ENCODE measurements at places on chromosomes 13 and 19. TPM values are rescaled to one million over a fixed set of nuclear protein-coding genes. Genes with fewer than 3 reads are reported as not detected.

Gene FLT3
- not detected for polyA plus RNA-seq

Gene ZNF723
- not detected for polyA plus RNA-seq

DNA sequence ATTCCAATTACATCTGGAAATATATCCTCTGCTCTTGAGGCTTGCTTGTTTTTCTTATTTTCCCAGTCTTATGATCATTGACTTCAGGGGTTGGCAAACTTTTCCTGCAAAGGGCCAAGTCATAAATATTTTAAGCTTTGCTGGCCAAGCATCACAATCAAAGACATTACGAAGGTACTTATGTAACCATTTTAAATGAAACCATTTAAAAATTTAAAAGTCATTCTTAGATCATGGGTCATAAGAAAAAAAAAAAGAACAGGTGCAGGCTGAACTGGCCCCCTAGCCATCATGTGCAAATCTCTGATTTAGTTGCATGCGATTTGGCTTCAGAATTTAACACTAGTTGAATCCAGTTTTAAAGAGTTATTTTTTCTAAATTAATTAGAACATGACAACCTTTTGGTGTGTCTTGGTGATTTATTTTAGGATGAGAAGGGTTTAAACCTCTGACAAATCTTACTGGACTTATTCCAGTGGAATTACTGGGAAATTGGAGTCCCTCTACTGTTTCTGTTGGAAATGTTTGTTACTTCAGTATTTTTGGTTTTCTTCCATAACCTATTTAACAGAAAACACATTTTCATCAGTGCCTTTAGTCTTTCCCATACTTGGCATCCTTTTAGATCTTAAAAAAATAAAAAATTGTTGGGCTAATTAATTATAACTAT is 148.1 kb downstream of the NHLRC3 start:
- no peak overlapping the region for H3K27ac ChIP-seq
- H3K27me3 ChIP-seq = no peaks in the 10 kb centered on the region
- H3K4me1 ChIP-seq = no peaks in the 10 kb centered on the region
- H3K4me3 ChIP-seq = no peak overlapping the region
- no peak for DNase-seq

Gene RNF17
- not detected for polyA plus RNA-seq

- H3K27ac ChIP-seq = no peak overlapping the region
- H3K27me3 ChIP-seq = no peaks in the 10 kb centered on the region
- H3K4me3 ChIP-seq = no peak overlapping the region
- H3K4me1 ChIP-seq = no peaks in the 10 kb centered on the region
- DNase-seq = peak; percentile 16
These were observed 34.4 kb downstream of the PEPD start for GRCh38 chr19:33486936-33487811.

GRCh38 chr13:29933401-29933800 is 83.0 kb upstream of the UBL3 start:
- DNase-seq = no peak
- no peak overlapping the region for H3K4me3 ChIP-seq
- no peaks in the 10 kb centered on the region for H3K4me1 ChIP-seq
- no peaks in the 10 kb centered on the region for H3K36me3 ChIP-seq
- no peak overlapping the region for H3K27ac ChIP-seq

Gene CEACAM1
- 0.53 TPM for polyA plus RNA-seq

DNA sequence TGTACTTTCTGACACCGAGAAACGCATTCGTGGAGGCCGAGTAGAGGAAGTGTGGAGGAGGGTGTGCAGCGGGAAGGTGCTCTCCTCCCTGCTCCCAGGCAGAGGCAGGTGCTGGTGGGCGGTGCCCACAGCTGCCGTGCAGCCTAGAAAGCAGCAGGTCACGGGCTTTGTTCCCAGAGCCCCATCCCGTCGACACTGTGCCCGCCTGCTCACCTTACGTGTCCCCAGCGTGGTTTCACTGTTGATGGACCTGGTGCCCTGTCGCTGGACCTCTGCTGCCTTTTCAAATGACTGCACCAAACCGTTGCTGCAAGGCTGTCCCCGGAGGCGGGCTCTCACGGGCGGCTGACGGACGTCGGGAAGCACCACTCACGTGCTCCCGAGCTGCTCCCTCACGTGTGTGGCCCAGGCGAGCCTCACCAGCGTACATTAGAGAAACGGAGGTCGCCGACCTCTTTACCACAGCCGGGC is 20.8 kb downstream of the PLEKHJ1 start:
- DNase-seq = no peak
- H3K27me3 ChIP-seq = no peaks in the 10 kb centered on the region
- H3K36me3 ChIP-seq = peaks cover 75% of the 10 kb centered on the region
- no peak overlapping the region for H3K27ac ChIP-seq
- H3K4me3 ChIP-seq = no peak overlapping the region

DNA sequence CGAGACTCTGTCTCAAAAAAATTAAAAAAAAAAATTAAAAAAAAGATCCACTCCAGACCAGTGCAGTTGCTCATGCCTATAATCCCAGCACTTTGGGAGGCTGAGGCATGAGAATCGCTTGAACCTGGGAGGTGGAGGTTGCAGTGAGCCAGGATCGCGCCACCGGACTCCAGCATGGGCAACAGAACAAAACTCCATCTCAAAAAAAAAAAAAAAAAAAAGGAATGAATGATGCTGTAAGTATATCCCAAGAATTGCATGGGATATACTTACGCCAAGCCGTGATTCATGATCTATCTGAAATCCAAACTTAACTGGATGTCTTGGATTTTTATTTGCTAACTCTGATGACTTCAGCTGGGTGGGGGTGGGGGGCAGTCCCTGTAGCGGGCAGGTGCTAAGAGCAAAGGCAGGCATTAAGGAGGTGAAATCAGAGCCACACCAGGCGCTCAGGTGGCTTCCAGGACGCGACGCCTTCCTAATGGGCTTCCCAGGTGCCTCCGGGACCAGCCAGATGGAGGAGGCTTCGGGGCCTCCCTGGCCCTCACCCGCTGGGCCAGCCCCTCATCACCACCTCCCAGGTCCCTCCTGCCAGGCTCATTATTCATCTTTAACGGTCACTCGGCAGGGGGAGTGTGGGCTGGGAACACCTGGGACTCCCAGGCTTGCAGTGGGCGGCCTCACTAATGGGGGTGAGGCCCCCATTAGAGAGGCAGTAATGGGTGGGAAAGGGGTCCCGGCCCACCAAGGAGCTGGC is 11.4 kb upstream of the FUT5 start:
- no peaks in the 10 kb centered on the region for H3K4me1 ChIP-seq
- no peak overlapping the region for H3K27ac ChIP-seq
- no peak for DNase-seq

GRCh38 chr13:97018029-97018819 is 23.9 kb upstream of the OXGR1 start:
- no peaks in the 10 kb centered on the region for H3K27me3 ChIP-seq
- no peaks in the 10 kb centered on the region for H3K36me3 ChIP-seq
- H3K4me1 ChIP-seq = peaks cover 2% of the 10 kb centered on the region
- H3K4me3 ChIP-seq = no peak overlapping the region
- DNase-seq = peak; percentile 41

Gene URAD
- polyA plus RNA-seq = not detected

- peak; percentile 95 for DNase-seq
- H3K36me3 ChIP-seq = no peaks in the 10 kb centered on the region
- H3K4me3 ChIP-seq = peak within 1 kb of the TSS; percentile 100
- peaks cover 13% of the 10 kb centered on the region for H3K27me3 ChIP-seq
These were observed at the start of gene SHFL for GRCh38 chr19:10085641-10086590. Gene SHFL (plus strand): TSS chr19:10086317. CDS start chr19:10086428, 111 bp downstream.

DNA sequence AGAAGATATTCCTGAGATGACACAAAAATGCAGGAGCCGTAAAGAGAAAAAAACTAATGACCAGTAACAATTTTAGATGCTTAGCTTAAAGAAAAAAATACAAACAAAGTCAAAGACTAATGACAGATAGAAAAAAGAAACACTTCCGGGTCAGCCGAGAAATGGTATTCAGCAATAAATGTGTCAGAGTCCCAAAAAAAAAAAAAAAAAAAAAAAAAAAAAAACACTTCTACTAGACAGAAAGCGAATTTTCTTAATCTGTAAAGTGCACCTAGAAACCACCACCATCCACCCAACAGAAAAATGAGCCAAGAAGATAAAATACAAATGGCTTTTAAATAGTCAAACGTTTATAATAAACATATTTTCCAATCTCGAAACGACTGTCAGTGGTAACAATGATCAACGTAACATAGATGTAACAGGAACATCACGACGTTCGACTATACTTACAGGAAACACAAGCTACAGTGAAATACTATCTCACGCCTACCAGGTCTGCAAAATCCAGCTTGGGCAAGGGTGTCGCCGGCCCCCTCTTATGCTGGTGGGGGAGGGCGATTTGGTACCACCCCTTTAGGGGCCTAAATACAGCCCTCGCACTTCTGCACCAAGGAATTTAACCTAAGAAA is 10.6 kb downstream of the ABHD17A start:
- peaks cover 9% of the 10 kb centered on the region for H3K36me3 ChIP-seq
- DNase-seq = no peak
- no peaks in the 10 kb centered on the region for H3K27me3 ChIP-seq
- H3K4me1 ChIP-seq = peaks cover 26% of the 10 kb centered on the region

Gene ZNF99
- polyA plus RNA-seq = not detected

GRCh38 chr19:27780367-27781075 is 1432.4 kb downstream of the UQCRFS1 start:
- H3K27ac ChIP-seq = no peak overlapping the region
- H3K4me3 ChIP-seq = no peak overlapping the region
- DNase-seq = no peak
- no peaks in the 10 kb centered on the region for H3K27me3 ChIP-seq

GRCh38 chr13:44135566-44135965 is 238.1 kb upstream of the SERP2 start:
- no peak for DNase-seq
- H3K36me3 ChIP-seq = no peaks in the 10 kb centered on the region
- 0 out of 2 replicates have a peak, but pooled peaks cover 6% of the 10 kb centered on the region for H3K4me1 ChIP-seq
- no peak overlapping the region for H3K27ac ChIP-seq
- H3K27me3 ChIP-seq = no peaks in the 10 kb centered on the region

GRCh38 chr13:110643768-110644421 is 28.6 kb downstream of the NAXD start:
- H3K27me3 ChIP-seq = no peaks in the 10 kb centered on the region
- H3K4me1 ChIP-seq = no peaks in the 10 kb centered on the region
- no peak overlapping the region for H3K4me3 ChIP-seq
- no peak for DNase-seq
- H3K36me3 ChIP-seq = peaks cover 15% of the 10 kb centered on the region
- H3K27ac ChIP-seq = no peak overlapping the region

DNA sequence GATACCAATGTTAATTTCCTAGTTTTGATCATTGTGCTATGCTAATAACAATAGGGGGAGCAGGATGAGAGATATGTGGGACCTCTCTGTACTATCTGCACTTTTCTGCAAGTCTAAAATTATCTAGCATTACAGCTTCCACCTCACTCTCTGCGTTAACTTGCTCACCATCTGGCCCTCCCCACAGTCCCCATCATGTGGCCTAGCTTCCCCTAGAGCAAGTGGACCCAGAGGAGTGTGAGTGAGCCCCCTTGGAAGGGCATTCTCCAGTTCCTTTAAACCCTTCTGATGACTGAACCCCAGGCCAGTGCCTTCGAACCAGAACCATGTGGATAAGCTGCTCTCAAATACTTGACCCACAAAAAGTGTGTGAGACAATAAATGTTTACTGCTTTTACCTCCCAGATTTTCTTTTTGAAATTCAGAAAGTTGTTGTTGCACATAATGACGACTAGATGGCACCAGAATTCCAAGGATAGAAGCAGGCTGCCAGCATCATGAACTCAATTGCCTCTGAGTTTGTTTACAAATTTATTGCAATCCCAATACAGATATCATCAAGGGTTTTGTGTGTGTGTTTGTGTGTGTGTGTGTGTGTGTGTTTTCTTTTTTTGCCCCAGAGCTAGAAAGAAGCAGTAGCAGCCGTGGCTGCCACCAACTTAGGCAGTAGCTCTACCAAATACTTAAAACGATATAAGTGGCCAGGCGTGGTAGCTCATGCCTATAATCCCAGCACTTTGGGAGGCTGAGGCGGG is 49.0 kb upstream of the ZNF780A start:
- no peaks in the 10 kb centered on the region for H3K4me1 ChIP-seq
- H3K36me3 ChIP-seq = no peaks in the 10 kb centered on the region
- DNase-seq = peak; percentile 55
- no peak overlapping the region for H3K27ac ChIP-seq

DNA sequence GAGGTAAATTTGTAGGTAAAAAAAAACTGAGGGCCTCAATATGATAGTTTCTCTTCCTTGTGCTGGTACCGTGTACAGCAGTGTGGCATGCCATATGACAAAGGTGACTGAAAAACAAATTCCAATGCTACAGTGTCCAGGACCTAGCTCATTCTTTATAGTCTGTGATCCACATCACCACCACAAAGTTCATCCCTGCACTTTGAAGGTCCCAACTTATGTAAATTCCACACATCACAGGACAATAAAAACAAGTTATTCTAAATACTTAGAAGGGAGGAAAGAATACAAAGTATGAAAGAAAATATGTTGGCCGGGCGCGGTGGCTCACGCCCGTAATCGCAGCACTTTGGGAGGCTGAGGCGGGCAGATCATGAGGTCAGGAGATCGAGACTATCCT is 314.6 kb upstream of the SGCG start:
- no peaks in the 10 kb centered on the region for H3K27me3 ChIP-seq
- DNase-seq = no peak
- no peak overlapping the region for H3K27ac ChIP-seq
- H3K4me1 ChIP-seq = no peaks in the 10 kb centered on the region

Gene ZNF296
- 0.16 TPM for polyA plus RNA-seq

DNA sequence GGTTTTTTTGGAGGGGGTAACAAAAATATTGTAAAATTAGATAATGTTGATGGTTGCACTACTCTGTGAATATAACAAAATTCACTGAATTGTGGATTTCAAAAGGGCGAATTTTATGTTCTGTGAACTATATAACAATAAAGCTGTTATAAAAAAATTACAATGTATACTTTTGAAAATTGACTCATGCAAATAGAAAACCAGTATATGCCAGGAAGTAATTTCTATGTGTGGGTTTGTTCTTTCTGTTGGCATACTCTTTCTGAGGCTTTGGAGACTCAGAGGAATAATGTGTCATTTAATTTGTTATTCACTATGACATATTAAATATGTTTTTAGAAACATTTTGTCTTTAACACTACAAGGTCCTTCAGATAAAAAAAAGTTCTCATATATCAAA is 310.1 kb downstream of the GPC5 start:
- no peak overlapping the region for H3K27ac ChIP-seq
- H3K4me1 ChIP-seq = no peaks in the 10 kb centered on the region
- no peak overlapping the region for H3K4me3 ChIP-seq
- no peaks in the 10 kb centered on the region for H3K36me3 ChIP-seq
- no peaks in the 10 kb centered on the region for H3K27me3 ChIP-seq

- H3K27ac ChIP-seq = no peak overlapping the region
- no peaks in the 10 kb centered on the region for H3K27me3 ChIP-seq
- no peak for DNase-seq
- H3K4me3 ChIP-seq = no peak overlapping the region
- H3K4me1 ChIP-seq = peaks cover 14% of the 10 kb centered on the region
These were observed 214.0 kb downstream of the ENOX1 start for GRCh38 chr13:43572656-43573360.
